ENCODE measurements at places on chromosomes 4 and X.
A peak's percentile ranks its signal among the peaks of the same experiment; 100 is the strongest.

DNA sequence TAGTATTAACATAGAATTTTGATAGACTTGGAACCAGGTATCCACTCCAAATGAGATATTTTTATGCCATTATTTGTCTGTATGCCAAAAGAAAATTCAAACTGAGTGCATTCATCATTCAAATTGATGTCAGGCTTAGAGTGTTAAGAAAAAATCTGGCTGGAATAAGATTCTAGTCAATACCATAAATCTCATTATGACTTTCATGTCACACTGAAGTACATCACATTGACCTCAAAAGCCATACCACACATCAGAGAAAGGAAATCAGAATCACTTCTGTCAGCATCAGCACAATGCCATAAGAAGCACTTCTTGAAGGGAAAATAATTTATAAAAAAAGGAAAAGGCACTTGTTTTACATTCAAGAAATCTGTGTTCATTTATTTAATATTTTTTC is 119.0 kb upstream of the BMP3 start:
- DNase-seq = no peak

DNA sequence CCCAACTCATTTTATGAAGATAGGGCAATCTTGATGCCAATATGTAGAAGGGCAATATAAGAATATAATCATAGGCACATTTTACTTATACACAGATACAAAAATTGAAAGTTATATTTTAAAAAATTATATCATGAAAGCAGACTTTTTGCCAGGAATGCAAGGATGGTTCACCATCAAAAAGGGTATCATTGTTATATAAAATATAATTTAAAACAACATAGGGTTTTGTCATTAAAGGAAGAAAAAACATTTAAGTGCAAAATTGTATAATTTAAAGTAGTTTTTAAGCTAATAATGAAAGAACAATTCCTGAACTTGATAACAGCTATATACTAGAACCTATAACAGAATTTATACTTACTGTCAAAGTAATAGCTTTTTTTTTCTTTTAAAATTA is 15.9 kb downstream of the AREG start:
- no peak for DNase-seq

DNA sequence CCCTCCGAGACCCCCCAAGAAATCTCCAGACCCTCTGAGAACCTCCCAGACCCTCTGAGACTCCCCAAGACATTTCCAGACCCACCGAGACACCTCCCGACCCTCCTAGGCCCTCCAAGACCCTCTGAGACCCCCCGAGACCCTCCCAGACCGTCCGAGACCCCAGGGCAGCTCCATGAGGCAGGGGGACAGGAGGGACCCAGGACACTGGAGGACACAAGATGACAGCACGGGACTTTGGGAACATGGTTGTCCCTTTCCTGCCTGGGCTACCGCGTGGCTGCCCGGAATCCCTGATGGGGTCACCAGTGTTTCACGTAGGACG is 10.3 kb downstream of the CTBP1 start:
- peak; percentile 1 for DNase-seq

GRCh38 chr4:88706574-88706973 is 8.9 kb upstream of the NAP1L5 start:
- DNase-seq = peak; percentile 47

Data from BE2C (cell line).